Hepatocyte (in vitro differentiated cells): ENCODE measurements at places on chromosomes 2 and 18. TPM values are rescaled to one million over a fixed set of nuclear protein-coding genes. Genes with fewer than 3 reads are reported as not detected.

GRCh38 chr18:35458271-35458670, 39.5 kb downstream of the INO80C start:
- no peak for DNase-seq

DNA sequence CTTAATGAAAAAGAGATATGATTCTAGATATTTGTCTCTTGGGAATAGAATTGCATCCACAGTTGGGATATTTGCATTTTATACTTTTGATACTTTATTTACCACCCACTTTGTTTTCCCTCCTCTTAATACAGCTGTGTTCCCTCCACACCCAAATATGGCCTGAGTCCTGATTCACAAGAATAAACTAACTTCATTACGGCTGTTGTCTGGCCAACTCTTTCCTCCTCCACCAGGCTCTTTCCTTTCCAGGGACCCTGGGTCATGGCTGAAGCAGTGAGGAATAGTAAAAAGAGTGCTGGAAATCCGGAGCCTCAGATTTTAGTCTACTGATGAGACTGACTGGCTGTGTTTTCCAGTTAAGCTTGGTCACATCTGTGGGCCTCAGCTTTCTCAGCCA, 48.4 kb upstream of the STAM2 start:
- DNase-seq: peak; percentile 8

- DNase-seq: no peak
These were observed 144.4 kb downstream of the PTPRM start for GRCh38 chr18:7711495-7711894.

DNA sequence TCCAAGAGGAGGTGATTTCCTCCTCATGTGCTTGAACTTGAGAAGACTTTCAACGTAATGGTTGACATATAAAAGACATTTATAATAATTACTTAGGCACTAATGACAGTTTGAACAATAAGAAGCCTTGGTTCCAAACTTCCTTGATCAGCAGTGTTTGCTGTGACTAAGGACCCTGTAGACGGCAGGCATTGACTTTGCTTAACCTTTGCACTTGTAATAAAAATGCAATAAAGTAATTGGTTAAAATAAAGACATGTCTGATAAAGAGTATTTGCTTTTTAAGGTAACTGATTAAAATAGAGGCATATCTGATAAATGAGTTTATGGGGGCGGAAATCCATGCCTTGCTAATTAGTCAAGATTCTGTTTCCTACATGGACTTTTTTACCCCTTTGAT, 82.2 kb upstream of the ST8SIA3 start:
- no peak for DNase-seq

The UPP2 gene
- polyA plus RNA-seq: not detected in 2 replicates
